ENCODE measurements at places on chromosomes 3 and 15. TPM values are rescaled to one million over a fixed set of nuclear protein-coding genes. Genes with fewer than 3 reads are reported as not detected.

- DNase-seq, result no peak
Measured at GRCh38 chr3:124919756-124920155, 14.8 kb downstream of the MUC13 start.

GRCh38 chr3:80097674-80098073, 329.9 kb upstream of the ROBO1 start:
- no peak for DNase-seq

DNA sequence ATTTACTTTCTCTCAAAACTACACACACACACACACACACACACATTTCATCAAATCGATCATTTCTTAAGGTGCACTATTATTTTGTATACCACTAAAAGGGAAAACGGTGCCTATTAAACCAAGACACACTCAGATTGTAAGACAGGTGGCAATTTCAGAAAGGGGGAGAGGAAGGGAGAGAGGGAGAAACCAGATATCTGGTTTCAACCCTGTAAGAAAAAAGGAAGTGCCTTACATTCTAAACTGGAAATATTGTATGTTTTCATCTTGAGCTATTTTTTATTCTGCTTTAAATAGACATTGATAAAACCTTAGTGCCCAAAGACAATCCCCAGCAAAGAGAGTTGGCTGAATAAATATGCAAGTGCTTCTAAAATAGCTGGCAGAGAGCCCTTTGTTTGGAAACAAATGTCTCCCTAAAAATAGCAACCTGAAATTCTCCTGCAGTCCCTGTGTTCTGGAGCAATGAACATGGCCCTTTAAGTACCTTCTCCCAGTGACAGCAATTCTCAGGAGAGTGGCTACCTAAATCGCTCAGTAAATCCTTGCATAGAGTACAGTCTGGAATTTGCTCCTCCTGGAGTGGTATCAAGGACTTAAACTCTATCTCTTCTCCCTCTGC, 85.7 kb downstream of the RARB start:
- DNase-seq, result peak; percentile 27

DNA sequence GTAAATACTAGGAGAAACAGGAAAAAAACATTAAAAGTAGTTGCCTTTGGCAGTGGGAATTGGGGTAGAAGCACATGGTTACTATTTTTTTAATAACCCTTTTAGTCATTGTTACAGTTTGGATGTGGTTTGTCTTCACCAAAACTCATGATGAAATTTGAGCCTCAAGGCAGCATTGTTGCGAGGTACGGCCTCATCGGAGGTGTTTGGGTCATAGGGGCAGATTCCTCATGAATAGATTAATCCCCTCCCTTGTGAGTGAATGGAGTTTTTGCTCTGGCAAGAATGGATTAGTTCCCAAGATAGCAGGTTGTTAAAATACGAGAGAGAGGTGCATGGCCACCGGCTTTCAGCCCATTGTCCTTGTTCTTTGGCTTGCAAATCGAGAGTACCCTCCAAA, 92.6 kb downstream of the LEKR1 start:
- DNase-seq, result no peak

GRCh38 chr3:9098716-9099675, 135.7 kb upstream of the RAD18 start:
- peak; percentile 91 for DNase-seq

DNA sequence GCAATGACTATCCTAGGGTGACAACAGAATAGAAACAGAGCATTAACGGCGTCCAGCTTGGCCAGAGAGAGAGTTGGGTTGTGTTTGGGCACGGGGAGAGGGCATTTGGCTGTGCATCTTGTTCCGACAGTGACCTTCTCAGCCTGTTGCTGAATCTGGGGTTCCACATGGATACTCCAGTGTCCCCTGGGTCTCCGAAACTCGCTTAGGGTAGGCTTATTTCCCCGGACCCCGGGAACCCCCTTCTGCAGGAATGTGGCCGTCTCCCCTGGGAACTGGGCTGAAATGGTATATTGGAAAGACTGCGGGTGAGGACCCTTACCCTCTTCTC, 7.9 kb downstream of the SHOX2 start:
- DNase-seq, result no peak

- DNase-seq, result peak; percentile 75
Measured at GRCh38 chr3:74267588-74268184, 346.8 kb downstream of the CNTN3 start.

FAH gene
- 5.0 TPM for polyA plus RNA-seq

DNA sequence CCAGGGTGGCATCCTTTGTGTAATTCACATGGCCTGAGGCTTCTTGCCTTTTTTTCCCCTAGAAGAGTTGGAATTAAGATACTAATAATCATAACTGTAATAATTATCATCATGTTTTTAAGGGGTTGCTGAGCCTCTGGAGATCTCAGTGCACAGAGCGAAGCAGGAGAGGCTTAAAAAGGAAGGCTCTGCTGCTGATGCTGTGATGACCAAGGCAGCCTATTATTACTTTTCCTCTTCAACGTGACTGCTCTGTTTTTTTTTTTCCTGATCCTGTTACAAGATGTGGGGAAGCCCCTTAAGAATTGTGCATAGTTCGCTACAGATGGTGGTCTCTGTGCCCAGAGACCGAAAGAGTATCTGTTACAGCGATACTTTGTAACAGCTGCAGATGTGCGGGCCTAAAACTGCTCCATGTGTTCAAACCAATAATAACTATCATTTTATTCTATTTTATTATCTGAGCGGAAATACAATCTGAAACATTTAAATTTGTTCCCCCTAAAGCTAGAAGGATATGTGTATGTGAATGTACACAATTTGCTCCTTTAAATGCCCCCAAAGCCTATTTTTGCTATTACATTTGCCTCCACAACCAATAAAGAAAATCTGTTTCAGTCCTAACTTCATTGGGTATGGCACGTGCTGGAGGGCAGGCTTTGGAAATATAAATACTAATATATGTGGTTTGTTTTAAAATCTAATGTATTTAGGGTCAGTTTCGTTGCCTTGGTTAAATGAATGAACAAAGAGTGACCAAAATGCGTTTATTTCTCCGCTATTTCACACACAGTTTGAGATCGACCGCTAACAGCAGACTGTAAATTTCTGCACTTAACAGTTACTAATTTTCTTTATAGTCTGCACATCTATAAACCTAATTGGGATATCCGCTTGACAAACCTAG, 4.6 kb downstream of the SHOX2 start:
- DNase-seq, result no peak

FEZF2 gene
- polyA plus RNA-seq, result 4.6 TPM

CACNA2D2 gene
- polyA plus RNA-seq, result 3.0 TPM

PLOD2 gene
- polyA plus RNA-seq, result 1.7 TPM

DNA sequence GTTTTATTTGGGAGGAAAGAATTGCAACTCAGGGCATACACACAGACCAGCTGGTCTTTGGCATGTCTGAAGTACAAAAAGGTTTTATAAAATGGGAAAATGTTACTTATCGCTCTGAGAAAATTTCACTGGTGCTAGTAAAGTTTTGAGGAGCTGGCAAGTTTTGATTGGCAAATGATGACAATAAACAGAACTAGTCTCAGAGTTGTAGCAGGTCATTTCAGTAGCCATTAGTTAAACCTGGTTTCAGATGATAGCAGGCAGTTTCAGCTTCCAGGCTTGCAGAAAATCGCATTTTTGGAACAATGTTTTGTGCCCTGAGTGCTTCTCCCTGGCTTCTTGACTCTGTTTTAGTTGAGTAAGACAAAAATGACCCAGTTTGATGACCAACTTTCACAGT, 10.7 kb downstream of the B2M start:
- DNase-seq, result no peak

- DNase-seq, result no peak
Measured at GRCh38 chr15:48936666-48937065, 27.1 kb downstream of the SHC4 start.

GRCh38 chr3:86168512-86168911, 822.4 kb downstream of the VGLL3 start:
- no peak for DNase-seq

DNA sequence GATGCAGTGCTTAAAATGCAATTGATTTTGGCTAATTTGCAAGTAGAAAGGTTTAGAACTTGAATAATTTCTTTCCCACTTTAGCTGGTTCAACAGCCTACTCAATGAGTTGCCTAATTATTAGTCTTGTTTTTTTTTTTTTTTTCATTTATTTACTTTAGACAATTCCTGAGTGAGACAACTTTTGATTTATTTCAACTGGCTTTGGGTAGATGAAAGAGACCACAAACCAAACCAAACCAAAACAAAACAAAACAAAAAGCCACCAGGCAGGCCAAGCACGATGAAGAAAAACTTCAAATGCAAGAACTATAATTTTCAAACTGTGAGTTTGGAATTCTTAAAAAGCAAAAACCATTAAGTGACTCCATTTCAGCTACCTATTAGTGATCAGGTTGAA, 469.9 kb downstream of the GBE1 start:
- DNase-seq, result no peak

GRCh38 chr3:184636741-184637316, 75.0 kb downstream of the MAGEF1 start:
- peak; percentile 74 for DNase-seq

GRCh38 chr15:35141743-35142471, 56.8 kb upstream of the NANOGP8 start:
- DNase-seq, result no peak

GRCh38 chr3:183824761-183825455, 469 bp downstream of the MAP6D1 start:
- DNase-seq, result no peak

GRCh38 chr3:158845765-158846350, 44.0 kb downstream of the MFSD1 start:
- DNase-seq, result peak; percentile 71

- DNase-seq, result no peak
Measured at GRCh38 chr3:123385981-123386380, 62.9 kb downstream of the ADCY5 start.

DNA sequence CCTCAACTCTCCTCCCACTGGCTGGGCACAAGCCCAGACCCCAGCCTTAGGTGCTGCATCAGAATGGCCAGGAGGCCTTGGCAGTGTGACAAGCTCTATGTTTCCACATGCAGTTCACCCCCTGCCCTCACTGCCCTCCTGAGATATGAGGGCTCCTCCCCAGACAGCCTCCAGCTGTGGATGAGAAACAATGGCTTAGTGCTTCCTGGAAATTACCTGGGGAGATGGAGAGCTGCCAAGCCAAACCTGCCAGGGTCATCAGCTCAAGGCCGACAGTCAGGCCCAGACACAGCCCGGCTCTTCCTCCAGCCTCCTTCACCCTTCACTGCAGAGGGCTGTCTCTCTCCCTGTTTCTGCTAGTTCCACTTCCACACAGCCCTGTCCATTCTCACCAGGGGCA, 76.3 kb downstream of the MYLK start:
- DNase-seq, result no peak

- no peak for DNase-seq
Measured at GRCh38 chr3:71514621-71515020, 68.9 kb downstream of the FOXP1 start.

MKRN3 gene
- polyA plus RNA-seq, result 6.5 TPM

IL12A gene
- polyA plus RNA-seq, result 0.34 TPM

GRCh38 chr3:38655708-38656300, 6.3 kb upstream of the SCN5A start:
- DNase-seq, result peak; percentile 74

- no peak for DNase-seq
Measured at GRCh38 chr15:57327985-57328471, 48.3 kb upstream of the CGNL1 start.

DNA sequence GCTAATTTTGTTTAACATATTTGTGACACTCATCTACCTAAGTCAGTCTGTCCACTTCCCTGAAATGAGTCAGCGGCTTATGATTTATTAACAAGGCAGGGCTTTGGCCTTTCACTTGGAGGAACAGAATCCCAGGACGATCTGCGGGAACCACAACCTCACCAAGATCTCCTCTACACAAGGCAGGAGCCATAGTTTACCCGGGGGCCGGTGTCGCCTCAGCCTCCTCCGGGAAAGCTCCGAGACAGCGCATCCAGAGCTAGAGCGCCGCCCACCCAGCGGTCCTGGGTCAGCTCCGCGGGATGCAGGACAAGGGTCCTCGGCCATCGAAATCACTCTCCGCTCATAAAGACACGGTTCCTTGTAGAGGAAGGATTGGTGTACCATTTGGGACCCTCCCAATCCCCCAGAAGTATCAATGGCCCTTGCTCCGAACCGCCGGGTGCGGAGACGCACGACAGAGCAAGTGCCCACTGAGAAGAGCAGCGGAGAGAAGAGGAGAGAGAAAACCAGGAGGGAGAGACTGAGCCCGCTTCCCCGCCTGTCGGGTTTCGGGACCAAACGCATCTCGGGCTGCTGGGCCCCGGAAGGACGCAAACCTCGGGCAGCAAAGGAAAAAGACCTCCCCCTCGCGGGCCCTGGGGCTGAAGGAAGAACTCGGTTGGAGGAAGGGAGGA, 13.1 kb upstream of the ALCAM start:
- DNase-seq, result peak; percentile 63

DNA sequence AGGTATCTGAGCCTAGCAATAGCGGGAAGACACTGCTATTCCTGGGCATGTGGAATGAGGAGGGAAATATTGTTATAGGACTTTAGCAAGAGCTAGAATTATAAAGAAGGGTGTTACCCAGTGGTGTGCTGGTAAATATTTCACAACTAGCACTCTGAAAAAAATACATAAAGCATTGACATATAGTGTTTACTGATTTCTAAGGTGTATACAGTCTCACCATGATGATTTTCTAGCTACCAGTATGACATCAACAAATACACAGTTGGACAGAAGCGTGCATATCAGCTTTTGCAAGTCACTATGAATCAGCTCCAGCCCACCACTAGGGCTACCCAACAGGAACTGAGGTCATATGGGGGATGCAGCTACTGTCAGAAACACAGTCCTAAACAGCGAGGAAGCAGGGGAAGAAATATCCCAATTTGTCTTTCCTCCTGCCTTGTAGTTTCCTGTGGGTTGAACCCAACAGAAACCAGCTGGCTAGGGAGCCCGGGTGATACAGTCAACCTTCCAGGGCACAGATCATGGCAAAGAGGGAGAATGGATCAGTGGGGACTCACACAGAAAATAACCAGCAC, 39.6 kb downstream of the HGD start:
- DNase-seq, result no peak

IL5RA gene
- 8.1 TPM for polyA plus RNA-seq

DNA sequence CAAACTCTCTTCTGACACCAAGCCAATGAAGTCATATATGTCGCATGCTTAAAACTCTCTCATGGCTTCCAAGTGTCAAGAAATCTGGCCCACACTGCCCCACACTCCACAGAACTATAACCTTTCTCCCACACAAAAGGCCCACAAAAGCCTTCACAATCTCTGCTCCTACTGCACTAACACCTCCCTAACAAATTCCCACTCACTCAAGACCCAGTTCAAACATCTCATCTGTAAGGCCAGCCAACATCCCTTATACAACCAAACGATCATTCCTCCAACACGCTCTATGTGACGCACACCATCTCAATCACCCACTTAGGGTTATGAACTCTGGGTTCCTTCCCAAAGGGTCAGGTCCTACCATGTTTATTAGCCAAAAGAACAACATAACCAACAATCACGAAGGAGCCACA, 13.5 kb downstream of the TBC1D2B start:
- DNase-seq, result no peak

DNA sequence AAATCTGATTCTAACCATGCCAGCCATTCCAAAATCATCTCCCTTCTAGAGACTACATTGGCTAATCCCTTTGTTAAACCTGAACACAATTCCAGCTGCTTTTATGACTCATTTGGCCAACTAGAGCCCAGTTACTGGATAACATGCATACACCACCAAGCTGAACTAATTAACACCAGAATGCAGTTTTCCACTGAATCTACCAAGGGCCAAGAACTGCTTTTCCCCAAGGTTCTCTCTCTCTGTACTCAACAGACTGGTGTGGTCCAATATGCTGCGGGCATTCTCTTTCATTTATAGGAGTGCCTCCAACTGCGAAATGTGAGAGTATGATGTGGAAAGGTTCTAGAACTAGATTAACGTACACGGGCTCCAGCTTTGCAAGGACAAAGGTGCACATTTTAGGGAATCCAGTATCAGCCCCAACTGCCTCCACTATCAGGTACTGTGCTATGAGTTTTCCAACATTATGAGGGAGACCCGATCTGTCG, 1.5 kb downstream of the CHSY1 start:
- peak; percentile 61 for DNase-seq

Data from brain (organoid and tissue), 16 donors.